AML-193 (cell line): ENCODE measurements at places on chromosomes 6 and 20.

DNA sequence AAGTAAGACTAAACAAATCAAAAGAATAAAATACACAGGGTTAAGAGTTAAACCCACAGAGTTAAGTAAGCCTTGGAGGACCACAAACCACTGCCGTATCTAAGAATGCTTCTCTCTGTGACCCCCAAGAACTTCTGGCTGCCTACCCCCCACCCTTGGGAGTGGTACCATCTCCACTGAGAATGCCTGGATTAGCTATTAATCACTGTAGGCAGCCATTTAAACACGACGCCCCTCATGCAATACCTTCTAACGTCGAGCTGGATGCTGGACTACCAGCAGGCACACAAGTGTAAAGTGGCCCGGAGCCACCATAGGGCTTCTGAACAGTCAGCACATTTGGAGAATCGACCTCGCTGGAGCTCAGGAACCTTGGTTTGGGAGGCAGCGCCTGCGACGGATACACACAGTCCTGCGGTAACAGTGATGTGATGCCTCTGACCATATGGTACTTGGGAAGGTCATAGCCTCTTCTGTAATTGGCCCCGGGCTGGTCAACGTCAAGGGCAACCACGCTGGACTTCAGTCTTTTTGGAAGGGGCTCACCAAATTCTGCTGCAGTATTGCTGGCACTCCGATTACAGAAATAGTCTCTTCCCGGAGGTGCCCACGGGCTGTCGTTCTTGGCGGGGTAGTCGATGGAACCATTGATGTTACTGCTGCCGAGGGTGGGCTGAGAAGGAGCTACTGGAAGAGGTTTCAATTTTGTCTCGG, 18.0 kb downstream of the ZNF217 start:
- no peak for DNase-seq

- peak; percentile 57 for DNase-seq
Observed at GRCh38 chr6:30821862-30822784, 62.2 kb upstream of the DDR1 start.

- no peak for DNase-seq
Observed at GRCh38 chr6:151804585-151805285, 2.7 kb upstream of the ESR1 start.

DNA sequence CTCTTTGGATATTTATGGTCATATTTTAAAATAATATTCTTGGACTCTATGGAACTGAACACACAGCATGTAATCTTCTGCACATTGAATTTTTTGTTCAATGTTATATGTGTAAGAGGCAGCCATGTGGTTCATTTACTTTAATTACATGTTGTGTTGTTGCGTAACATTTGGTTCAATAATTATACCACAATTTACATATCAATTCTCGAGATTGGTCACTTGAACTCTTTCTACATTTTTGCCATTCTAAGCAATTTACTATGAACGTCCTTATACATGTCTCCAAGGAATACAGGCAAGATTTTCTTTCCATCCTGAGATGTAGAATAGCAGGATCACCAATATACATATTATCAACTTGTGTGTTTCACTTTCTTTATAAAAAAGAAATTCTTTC, 18.5 kb upstream of the STMND1 start:
- DNase-seq, result no peak

DNA sequence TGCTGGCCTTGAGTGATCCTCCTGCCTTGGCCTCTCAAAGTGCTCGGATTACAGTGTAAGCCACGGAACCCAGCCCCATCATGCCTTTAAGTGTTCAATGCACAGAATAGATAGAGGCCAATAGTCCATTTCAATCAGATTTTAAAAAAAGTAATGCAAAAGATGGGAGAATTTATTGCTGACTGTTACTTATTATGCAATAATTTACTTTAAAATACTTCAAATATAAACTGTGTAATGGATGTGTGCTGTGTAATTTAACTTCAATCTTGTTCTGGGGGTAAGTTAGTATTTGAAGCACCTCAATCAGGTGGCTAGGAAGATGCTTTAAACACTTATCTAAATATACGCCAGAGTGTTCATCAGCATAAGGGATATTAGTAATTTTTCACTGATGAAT, 51.7 kb upstream of the BCLAF1 start:
- no peak for DNase-seq

- peak; percentile 71 for DNase-seq
Observed at GRCh38 chr20:1618954-1619540, 762 bp downstream of the SIRPB1 start.

DNA sequence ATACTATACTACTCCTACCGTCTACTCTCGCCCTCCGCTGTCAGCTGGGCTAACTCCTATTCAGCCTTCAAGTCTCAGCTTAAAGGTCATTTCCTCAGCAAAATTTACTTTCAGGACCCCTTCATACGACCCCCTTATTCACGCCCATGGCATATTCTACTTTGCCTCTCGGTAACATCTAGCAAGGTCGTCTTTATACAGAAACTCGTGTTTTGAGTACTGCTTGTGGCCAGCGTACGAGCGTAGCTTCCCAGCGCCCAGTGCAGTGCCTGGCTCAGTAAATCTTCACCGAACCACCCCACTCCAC, 546 bp downstream of the CRNKL1 start:
- no peak for DNase-seq

- DNase-seq, result no peak
Observed at GRCh38 chr6:160063771-160064413, 57.7 kb upstream of the SLC22A1 start.

- DNase-seq, result no peak
Observed at GRCh38 chr20:63939061-63939935, 16.9 kb downstream of the UCKL1 start.

GRCh38 chr20:51700809-51701285, 67.3 kb downstream of the ATP9A start:
- DNase-seq, result peak; percentile 0

DNA sequence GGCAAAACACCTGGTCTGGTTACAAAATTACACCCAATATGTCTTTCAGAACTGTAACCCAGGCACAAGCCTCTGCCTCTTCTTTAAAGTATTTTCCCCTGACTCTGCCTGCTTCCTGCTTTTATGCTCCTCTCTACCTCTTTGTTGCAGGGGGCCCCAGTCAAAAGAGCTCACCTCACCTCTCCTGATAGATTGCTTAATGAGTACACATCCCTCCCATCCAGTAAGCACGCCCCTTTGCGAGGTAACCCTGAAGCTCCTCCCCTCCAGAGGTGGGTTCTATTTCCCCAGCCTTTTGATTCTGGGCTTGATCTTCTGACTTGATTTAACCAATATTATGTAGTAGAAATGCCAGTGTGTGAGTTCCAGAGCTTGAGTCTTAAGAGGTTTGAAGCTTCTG, 56.6 kb upstream of the EYA2 start:
- no peak for DNase-seq

- no peak for DNase-seq
Observed at GRCh38 chr6:110573136-110573535, 96.7 kb upstream of the SLC22A16 start.

DNA sequence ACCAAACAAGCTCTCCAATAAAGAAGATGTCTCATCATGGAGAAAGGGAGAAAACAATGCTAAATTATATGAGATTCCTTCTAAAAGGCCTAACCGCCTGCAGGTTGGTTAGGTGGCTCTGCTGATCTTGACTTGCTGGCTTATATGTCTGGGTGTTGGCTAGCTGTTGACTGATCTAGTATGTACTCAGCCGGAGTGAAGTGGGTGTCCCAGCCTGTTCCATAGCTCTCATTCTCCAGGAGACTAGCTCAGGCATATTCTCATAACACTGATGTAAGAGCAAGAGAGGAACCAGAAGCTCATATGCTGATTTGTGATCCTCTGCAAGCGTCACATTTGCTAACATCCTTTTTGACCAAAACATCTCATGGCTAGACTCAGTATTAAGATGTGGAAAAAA, 473.0 kb downstream of the BMP2 start:
- DNase-seq, result no peak

DNA sequence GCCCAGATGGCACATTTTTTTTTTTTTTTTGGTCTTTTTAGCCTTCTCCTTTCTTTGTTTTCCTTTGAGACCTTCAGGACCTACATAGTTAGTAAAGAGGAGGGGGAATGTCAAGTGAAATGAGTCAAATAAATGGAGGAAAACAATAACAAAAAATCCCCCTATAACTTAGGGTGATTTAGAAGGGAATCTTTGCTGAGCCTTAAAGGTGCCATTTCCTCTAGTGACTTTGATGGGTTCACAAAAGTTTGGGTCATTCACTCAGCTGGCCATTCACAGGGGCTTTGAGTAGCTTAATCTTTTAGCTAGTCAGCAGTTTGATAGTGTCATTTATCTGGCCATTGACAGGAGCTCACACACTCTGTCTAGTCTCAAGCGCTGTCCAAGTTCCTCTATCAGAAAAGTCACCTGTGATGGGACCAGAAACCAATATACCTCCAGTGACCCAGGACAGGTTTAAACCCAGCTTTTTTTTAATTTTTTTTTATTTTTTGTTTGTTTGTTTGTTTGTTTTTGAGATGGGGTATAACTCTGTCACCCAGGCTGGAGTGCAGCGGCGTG, 275.1 kb upstream of the PRDM1 start:
- no peak for DNase-seq

DNA sequence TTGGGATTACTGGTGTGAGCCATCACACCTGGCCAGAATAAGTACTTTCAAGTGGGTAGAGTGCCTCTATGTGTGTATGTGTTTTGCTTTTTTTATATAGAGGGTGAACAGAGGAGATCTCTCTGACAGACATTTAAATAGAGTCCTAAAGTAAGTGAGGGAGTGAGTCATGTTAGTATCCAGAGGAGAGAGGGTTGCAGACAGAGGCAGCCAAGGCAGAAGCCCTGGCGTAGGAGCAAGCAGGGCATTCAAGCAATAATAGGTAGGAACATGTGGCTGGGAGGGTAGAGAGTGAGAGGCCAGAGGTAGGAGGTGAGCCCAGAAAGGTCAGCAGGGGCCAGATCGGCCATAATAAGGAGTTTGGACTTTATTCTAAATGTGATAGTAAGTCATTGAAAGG, 48.9 kb downstream of the PHF20 start:
- no peak for DNase-seq

DNA sequence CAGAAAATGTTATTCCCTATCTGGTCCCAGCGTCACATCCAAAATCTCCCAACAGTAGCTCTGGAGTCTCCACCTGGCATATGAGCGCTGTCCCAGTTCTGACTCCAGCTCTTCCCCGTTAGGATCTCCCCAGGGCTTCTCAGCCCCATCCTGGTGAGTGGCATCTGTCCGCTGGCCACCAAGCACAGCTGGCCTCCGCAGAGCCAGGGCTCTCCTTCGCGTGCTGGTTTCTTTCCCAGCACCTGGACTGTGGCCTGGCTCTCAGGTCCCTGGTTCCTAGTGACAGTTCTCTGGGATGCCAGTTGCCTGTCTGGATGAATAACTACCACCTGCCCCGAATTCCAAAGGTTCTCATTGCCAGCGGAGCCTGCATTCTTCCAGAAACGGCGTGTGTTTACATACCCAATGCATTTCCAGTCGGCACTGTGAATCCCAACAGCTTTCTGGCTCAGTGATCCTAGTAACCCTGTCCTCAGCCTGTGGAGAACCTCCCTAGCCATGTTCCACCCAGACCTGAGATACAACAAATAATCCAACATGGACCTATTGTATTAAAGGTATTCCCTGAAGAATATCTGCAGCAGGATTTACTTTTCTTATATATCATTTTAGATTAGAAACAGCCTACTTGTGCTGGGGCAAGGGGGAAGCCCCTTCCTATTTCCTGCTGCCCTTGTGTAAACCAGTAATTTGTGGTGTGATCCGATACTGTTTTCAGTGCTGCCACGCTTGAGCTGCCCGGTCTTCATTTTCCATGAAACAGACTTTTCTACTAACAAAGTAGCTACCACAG, 69.9 kb upstream of the PDE10A start:
- no peak for DNase-seq

DNA sequence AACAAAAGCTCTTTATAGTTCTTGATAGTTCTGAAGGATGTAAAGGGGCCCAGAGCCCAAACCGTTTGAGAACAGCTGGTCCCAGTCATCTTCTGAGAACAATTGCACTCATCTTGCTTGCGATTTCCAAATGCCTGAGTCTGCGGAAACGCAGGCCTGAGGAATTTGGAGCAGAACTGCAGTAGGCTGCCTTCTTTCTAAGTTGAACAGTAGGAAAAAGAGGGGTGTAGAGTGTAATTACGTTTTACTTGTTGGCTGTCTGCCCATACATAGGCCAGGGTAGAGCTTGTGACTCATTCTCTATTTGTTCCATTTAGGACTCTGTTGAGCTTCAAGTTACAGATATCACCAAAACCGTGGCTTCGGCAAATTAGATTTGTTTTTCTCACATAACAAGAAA, 42.0 kb upstream of the KIF16B start:
- no peak for DNase-seq

- peak; percentile 51 for DNase-seq
Observed at GRCh38 chr6:63066055-63066704, 145.1 kb upstream of the FKBP1C start.

DNA sequence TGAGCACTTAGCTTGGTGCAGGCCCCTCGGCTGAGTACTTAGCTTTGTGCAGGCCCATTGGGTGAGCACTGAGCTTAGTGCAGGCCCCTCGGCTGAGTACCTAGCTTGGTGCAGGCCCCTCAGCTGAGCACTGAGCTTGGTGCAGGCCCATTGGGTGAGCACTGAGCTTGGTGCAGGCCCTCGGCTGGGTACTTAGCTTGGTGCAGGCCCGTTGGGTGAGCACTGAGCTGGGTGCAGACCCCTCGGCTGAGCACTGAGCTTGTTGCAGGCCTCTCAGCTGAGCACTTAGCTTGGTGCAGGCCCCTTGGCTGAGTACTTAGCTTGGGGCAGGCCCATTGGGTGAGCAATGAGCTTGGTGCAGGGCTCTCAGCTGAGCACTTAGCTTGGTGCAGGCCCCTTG, 387.1 kb downstream of the THBS2 start:
- DNase-seq, result no peak

- DNase-seq, result no peak
Observed at GRCh38 chr20:56769921-56770600, 141.0 kb downstream of the TFAP2C start.

DNA sequence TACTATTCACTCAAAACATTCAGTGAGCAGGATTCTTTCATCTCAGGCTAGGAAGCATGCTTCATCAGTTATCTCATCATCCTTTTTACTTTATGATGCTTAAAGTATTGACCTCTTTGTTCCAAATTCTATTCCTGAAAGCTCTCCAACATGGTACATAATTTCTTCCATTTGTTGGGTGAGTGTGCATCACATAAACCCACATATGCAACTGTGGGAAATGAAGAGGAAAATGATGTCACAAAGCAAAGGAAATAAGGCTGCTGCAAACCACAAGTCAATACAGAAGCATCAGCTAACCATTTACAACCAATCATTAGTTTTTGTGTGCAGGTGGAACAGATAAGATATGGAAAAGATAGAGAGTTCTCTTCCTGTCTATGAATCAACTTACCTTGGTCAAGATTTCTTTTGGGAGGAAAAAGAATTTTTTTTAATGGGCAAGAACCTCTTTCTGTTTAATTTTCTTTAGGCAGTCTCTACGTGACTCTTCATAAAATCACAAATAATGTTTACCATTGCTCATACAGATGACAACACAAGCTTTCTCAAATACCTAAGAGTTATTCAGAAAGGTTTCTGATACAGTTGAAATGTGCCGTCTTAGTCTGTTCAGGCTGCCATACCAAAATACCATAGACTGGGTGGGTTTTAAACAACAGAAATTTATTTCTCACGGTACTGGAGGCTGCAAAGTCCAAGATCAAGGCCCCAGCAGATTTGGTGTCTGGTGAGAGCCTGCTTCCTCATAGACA, 259.9 kb downstream of the ADGRG6 start:
- no peak for DNase-seq
